ENCODE measurements at places on chromosomes 1 and 21.

- DNase-seq = no peak
Observed at GRCh38 chr1:2443277-2444137, 31.1 kb upstream of the PEX10 start.

DNA sequence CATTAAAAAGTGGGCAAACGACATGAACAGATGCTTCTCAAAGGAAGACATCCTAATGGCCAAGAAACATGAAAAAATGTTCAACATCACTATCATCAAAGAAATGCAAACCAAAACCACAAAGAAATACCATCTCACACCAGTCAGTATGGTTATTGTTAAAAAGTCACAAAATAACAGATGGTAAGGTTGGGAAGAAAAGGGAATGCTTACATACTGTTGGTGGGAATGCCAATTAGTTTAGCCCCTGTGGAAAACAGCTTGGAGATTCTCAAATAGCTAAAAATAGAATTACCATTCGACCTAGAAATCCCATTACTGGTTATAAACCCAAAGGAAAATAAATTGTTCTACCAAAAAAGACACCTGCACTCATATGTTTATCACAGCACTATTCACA lies 369.4 kb downstream of the KCNH1 start:
- no peak for DNase-seq

DNA sequence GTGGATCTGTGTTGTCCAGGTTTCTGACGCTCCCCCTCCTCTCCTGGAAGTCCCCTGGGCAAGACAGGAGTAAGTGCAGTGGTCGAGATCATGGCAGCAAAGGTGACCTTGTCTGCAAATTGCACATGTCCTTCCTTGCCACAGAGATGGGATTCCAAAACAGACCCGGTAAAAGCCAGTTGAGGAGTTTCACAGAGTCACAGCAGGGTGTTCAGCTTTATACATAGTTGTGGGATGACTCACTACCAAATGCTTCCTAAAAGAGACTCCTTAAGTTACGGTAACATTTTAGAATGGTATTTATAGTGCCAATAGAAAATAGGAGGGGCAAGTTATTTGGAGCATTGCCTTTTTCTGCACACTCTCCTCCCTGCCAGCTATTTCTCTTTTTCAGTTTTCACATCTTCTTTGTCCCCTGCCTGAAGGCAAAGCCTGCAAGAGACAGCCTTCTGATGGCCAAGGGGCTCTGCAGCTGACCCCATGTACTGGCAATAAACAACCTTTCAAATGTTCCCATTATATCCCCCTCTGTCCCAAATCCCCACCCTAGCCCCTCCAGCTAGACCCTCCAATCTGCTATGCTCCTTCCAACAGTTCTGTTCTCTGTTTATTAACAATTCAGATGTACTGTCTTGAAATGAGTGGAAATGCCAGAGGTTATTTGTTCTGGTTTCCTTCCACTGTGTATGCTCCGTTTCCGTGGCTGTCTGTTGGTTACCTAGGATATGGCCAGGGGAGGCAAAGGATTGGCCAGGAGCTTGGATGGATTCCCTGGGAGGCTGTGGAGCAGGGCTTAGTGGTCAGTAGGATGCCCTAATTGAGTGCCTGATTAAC lies 115.0 kb downstream of the TGFB2 start:
- DNase-seq = no peak

- DNase-seq = no peak
Observed at GRCh38 chr1:168966636-168967035, 139.9 kb upstream of the ATP1B1 start.

DNA sequence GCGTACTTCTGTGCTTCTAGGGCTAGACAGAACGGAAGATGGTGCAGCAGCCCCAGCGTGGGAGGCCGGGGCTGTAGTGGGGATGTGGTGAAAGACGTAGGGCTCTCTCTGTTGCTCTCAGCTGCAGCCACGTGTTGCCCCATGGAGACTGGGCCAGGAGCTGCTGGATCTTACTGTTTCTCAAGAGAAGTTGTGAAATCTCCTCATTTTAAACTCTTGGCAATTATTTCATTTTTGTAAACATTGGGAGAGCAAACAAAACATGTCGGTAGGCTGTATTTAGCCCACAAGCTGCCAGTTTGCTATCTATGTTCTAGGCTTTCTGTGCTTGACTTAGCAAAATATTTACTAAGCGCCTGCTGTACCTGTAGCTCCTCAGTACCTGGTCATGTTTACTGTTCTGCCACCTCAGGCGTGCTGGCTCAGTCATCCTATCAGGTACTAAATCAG lies 15.9 kb upstream of the ELOA start:
- no peak for DNase-seq

DNA sequence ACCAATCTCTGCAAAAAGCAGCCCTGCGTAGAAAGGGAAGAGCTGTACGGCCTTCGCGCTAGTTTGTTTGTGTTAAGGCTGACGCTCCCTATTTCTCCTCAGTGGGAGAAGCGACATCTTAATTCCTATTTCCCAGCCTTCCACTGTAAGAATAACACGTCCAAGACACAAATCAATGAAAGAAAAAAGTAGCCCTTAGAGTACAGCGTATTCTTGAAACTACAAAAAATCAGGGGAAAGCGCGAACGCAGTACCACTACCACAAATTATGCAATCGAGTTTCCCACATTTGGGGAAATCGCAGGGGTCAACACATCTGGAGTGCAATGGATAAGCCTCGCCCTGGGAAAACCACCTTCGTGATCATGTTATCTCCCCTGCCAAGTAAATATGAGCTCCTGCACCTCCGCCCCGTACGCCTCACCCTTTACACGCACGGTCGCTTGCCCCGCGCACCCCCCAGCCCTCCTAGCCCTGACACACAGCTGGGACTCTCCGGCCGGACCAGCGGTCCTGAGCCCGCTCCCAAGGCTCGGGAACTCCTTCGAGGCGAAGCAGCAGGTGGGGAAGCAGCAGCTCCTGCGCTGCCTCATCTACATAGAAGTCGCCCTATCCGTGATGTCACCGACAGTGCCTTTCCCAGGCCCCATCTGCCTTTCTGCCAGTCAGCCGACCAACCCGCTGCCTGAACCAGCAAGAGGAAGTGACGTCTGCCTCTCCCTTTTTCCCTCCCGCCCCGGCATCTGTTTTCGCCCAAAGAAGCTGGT lies 94.7 kb downstream of the PPIAL4G start:
- peak; percentile 76 for DNase-seq

DNA sequence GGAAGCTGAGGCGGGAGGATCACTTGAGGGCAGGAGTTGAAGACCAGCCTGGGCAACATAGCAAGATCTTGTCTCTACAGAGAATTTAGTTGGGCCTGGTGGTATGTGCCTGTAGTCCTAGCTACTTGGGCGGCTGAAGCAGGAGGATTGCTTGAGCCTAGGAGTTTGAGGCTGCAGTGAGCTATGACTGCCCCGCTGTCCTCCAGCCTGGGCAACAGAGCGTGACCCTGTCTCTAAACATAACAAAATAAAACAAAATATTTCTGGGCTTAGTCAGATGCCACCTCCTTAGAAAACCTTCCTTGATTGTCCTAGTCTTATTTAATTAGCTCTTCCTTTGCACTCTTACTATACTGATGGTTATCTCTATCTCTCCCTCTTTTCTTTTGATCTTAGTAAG lies 8.5 kb downstream of the TGFB2 start:
- no peak for DNase-seq

GRCh38 chr1:101603726-101604125 lies 366.9 kb downstream of the S1PR1 start:
- DNase-seq = no peak

GRCh38 chr1:154982341-154982740 lies 803 bp upstream of the FLAD1 start:
- DNase-seq = no peak

GRCh38 chr1:214476986-214477870 lies 74.2 kb downstream of the PTPN14 start:
- no peak for DNase-seq

DNA sequence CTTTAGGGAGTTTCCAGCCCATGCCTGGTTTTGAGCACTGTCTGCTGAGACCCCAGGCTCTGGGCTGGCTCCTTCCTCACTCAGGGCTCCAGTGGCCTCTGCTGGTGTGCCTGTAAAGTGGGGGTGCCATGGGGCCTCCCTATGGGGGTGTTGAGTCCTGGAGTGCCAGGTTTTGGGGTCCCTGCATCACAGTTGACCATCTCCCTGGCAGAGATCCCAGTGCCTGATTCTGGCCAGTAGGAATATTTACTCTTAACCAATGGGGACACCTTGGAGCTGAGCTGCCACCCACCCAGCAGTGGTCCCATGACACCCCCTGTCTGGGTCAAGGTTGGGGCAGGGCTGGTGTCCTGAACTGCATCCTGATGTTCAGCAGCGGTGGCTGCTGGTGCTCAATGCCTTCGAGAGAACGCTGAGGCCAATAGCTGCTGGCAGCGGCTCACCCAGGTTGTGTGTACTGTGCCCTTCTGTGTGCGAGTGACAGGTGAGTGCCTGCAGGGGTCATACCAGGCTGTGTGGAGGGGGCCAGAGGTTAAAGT lies 9.6 kb upstream of the ZNF669 start:
- DNase-seq = no peak

DNA sequence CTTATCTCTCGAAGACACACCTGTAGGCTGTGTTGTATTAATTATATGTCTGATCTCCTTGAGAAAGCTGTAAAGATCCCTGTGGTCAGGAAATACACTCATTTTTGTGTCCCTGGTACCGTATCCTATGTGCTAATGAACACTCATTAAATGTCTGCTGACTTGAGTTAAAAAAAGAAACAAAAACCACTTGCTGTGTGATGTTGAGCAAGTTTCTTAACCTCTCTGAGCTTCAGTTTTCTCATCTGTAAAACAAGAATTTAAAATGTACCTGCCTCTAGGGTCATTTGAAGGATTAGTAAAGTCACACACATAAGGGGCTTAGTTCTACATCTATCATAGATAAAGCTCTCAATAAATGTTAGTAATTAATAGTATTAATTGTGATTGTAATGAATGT lies 91.3 kb downstream of the VWA5B1 start:
- no peak for DNase-seq

DNA sequence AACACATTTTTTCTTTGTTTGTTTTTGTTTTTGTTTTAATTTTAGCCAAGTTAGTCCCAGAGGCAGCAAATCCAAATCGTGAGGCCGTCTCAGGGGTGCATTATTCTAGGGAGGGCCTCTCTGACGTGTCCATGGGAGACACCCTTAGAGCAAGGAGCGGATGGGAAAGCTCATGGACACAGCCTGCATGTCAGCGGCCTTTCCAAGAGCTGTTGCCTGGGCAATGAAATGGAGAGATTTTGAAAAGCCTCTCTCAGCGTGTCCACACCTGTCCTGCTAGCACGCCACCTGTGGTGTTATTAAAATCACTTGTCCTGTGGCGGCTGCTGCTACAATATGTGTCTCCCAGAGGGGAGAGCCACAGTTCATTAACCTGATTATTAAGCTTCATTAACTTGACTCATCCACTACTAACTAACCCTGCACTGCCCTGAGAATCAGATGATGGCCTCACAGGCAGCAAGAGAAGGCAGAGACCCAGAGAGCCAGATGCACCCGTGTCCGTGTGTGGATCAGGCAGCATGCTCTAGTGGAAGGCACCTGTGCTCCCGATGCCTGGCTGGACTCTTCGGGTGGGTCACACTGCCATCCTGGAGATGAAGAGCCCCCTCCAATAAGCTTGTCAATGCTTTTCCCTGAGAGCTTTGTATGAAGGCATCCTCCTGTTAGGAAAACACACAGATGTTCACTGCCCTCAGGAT lies 133.3 kb downstream of the PGBD5 start:
- no peak for DNase-seq
